ENCODE measurements at places on chromosomes 16 and 17.

- H3K36me3 ChIP-seq: no peaks in the 10 kb centered on the region
- H3K27me3 ChIP-seq: no peaks in the 10 kb centered on the region
- no peak overlapping the region for H3K27ac ChIP-seq
- H3K4me3 ChIP-seq: no peak overlapping the region
- DNase-seq: no peak
- H3K4me1 ChIP-seq: no peaks in the 10 kb centered on the region
Measured at GRCh38 chr17:58527949-58528348, 13.5 kb upstream of the MTMR4 start.

DNA sequence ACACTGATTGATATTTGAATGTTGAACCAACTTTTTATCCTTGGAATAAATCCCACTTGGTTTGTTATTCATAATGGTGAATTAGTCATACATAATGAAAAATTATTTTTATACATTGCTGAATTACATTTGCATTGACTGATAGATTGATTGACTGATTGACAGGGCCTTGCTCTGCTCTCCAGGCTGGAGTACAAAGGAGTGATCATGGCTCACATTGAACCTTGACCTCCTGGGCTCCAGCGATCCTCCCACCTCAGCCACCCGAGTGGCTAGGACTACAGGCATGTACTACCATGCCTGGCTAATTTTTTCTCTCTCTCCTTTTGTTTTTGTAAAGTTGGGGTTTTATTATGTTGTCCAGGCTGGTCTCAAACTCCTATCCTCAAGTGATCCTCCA, 97.8 kb downstream of the ARHGAP44 start:
- H3K36me3 ChIP-seq: no peaks in the 10 kb centered on the region
- H3K27ac ChIP-seq: no peak overlapping the region
- no peak for DNase-seq
- H3K4me1 ChIP-seq: no peaks in the 10 kb centered on the region
- no peak overlapping the region for H3K4me3 ChIP-seq
- no peaks in the 10 kb centered on the region for H3K27me3 ChIP-seq

DNA sequence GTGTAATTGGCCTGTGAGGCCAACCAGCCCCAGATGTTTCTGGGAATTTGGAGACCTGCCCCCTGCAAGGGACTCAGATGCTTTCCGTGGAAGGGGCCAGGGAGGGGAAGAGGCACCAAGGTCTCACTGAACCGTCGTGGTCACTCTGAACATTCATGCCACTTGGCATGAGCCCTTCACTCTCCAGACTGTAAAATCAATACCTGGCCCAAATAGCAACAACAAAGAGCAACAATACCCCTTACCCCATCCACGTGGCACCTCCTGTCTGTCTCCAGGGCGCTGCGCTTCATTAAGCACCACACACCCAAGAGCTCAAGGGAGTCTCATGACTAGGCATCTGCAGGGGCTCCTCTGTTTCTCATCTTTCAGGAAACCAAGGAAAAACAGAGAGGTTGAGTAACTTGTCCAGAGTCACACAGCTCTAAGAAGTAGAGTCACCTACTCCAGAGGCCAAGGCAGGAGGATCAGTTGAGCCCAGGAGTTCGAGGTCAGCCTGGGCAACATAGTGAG, 52.8 kb downstream of the SOCS1 start:
- no peak for DNase-seq
- no peak overlapping the region for H3K4me3 ChIP-seq
- H3K27ac ChIP-seq: no peak overlapping the region

DNA sequence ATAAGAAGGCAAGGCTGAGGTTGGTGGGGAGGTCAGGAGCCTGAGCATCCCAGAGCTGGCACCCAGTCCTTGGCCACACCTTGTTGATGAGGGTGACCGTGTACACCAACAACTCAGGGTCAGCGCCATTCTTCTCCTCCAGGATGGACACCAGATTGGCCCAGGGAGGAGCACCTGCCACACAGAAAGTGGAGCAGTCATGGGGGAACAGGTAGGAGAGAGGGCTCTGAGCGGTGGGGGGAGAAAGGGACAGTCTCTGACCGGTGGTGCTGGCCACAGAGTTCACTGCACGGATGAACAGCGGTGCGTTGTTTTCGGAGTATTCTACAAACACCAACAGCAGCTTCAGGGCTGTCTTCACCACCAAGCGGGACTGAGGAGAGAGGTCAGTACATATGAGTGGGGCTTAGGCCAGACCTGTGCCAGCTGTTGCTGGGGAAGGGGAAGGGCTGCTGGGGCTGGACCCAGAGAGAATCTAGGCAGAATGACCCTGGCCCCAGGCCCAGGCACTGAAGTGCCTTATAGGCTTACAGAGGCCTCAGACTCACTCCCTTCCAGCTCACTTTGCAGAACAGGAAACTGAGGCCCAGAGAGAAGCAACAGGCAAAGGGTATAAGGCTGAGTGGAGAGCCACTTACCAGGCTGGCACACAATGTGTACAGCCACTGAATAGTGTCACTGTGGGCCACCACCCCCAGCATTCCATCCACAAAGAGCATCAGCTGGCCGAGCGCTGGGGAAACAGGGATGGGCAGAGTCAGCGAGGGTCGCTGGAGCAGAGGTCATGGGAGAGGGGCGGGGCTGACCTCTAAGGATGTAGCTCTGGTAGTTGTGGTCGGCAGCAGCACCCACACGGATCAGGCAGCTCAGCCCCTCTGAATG, 9.6 kb downstream of the FHOD1 start:
- H3K27me3 ChIP-seq: no peaks in the 10 kb centered on the region
- no peak for DNase-seq
- no peak overlapping the region for H3K4me3 ChIP-seq
- H3K36me3 ChIP-seq: no peaks in the 10 kb centered on the region
- no peak overlapping the region for H3K27ac ChIP-seq
- peaks cover 16% of the 10 kb centered on the region for H3K4me1 ChIP-seq

- no peaks in the 10 kb centered on the region for H3K36me3 ChIP-seq
- H3K4me1 ChIP-seq: no peaks in the 10 kb centered on the region
- no peaks in the 10 kb centered on the region for H3K27me3 ChIP-seq
- H3K4me3 ChIP-seq: no peak overlapping the region
- DNase-seq: no peak
Measured at GRCh38 chr17:33080091-33080490, 88.4 kb downstream of the SPACA3 start.

GRCh38 chr17:68462381-68463210, 5.3 kb upstream of the WIPI1 start:
- no peaks in the 10 kb centered on the region for H3K27me3 ChIP-seq
- H3K36me3 ChIP-seq: no peaks in the 10 kb centered on the region
- no peak overlapping the region for H3K27ac ChIP-seq
- peak; percentile 77 for DNase-seq
- peaks cover 19% of the 10 kb centered on the region for H3K4me1 ChIP-seq
- H3K4me3 ChIP-seq: no peak overlapping the region

GRCh38 chr16:6407596-6407995, 925.0 kb upstream of the RBFOX1 start:
- no peak overlapping the region for H3K27ac ChIP-seq
- H3K4me3 ChIP-seq: no peak overlapping the region
- no peak for DNase-seq
- H3K36me3 ChIP-seq: no peaks in the 10 kb centered on the region

DNA sequence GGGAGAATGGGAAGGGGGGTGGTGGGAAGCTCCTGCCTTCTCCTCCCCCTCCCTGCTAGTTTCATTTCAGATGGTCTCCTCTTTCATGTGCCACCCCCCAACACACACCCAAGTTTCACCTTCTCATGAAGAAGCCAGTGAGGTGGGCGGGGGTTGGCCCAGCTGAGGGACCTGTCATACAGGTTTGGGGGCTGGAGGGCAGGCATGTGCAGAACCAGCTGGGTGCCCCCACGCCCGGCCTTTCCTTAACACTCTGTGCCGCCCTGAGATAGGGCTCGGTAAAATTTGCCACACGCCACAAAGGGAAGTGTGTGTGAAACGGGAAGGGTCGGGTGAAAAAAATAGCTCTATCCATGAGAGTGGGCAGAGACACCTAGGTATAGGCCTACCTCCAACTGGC, 57.4 kb downstream of the PIPOX start:
- no peak overlapping the region for H3K27ac ChIP-seq
- no peaks in the 10 kb centered on the region for H3K27me3 ChIP-seq

DNA sequence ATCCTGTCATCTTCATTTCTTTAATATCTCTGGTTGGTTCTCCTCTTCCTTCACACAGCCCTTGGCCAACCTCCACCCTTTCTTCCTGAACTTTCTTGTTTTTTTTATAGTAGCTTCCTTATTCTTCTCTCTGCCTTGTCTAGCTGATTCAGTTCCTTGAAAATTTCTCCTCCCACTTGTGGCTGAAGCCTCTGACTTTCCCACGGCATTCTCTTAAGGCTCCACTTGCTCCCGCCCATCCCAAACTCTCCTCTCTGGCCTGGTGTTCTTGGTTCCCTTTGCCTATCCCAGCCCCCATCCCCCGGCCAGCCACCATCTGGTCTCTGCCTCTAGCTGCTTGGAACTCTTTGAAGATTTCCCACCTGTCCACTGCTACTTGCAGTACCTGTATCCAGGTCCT, 29.1 kb downstream of the NLRP1 start:
- no peak overlapping the region for H3K27ac ChIP-seq
- H3K27me3 ChIP-seq: no peaks in the 10 kb centered on the region
- no peaks in the 10 kb centered on the region for H3K4me1 ChIP-seq
- no peak overlapping the region for H3K4me3 ChIP-seq
- DNase-seq: no peak

DNA sequence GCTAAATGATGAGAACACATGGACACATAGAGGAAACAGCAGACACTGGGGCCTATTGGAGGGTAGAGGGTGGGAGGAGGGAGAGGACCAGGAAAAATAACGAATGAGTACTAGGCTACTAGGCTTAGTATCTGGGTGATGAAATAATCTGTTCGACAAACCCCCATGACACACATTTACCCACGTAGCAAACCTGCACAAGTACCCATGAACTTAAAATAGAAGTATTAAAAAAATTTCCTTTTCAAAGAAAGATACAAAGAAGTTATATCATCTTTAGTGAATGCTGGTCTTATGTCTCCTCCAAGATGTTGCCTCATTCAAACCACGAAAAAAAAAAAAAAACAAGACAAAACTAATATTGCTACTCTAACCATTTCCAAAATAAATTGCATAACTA, 31.7 kb downstream of the MBTD1 start:
- no peak overlapping the region for H3K4me3 ChIP-seq
- no peak for DNase-seq
- no peaks in the 10 kb centered on the region for H3K36me3 ChIP-seq
- no peak overlapping the region for H3K27ac ChIP-seq
- no peaks in the 10 kb centered on the region for H3K4me1 ChIP-seq

- no peaks in the 10 kb centered on the region for H3K27me3 ChIP-seq
- no peaks in the 10 kb centered on the region for H3K36me3 ChIP-seq
- no peak overlapping the region for H3K4me3 ChIP-seq
- H3K4me1 ChIP-seq: peaks cover 19% of the 10 kb centered on the region
- no peak for DNase-seq
- H3K27ac ChIP-seq: peak overlapping the region; percentile 55
Measured at GRCh38 chr16:69831212-69832123, 69.3 kb downstream of the WWP2 start.

Data from testis (tissue), 5 donors.